ENCODE measurements at places on chromosomes 13 and 19.

DNA sequence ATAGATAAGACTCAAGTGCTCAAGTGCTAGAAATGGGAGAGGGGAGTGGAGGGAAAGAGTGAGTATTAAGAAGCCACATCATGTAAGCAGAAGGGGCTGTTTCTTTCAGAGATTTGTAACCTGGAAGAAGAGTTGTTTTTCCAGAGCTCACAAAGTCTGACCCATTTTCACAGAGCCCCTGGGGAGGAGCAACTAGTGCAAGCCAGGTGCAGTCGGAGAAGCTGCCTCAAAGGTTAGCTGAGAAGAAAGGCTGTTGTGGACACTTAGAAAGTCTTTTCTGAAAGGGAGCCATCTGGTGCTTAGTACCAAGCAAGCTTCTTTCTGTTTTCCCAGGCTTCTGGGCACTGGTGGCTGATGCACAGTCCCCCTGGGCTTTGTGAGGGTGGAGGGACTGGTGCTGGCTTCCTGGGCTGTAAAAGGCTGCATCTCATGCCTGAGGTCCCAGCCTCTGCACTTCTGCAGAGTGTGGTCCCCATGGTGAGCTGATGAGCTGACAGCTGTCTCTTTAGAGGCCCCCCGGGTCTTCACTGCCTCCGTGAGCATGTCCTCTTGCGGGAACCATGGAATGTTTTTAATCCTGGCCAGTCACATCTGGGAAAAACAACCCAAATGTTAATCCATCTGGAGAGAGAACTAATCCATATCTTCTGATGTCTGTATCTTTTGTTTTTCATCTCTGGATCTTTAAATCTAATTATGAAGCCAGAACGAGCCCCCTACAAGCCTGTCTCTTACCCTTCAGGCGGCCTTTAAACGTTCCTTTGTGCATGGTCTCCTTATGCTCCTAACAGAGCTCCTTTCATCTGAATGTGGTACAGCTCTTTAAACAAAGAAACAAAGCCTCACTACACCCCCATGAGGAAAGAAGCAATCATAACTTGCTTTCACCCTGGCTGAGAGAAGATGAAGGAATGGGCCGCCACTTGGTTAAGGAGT lies 40.2 kb downstream of the OLFM4 start:
- DNase-seq, result peak; percentile 26

- peak; percentile 91 for DNase-seq
Measured at GRCh38 chr19:13899393-13899792, 6.5 kb downstream of the BRME1 start.

- DNase-seq, result no peak
Measured at GRCh38 chr13:28246891-28247290, 108.5 kb downstream of the PAN3 start.

GRCh38 chr13:37313372-37313771 lies 207.9 kb upstream of the CSNK1A1L start:
- no peak for DNase-seq

DNA sequence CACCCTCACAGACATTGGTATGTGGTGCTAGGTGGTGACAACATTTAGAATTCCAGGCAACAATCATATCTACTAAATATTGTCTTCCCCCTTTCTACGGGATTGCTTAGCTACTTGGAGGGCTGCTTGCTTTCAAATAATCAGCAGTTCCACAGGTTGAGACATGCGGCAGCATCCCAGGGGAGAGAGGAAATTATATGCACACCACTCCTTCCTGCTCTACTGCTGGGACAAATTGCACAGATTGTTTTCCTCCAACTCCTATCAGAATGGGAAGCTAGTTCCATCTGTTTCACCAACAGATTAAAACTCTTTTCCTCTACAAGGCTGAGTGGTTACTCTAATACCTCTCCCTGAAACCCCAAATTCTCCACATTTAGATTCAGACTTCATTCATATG lies 275.4 kb downstream of the DNAJC15 start:
- DNase-seq, result no peak

- no peak for DNase-seq
Measured at GRCh38 chr13:64930636-64931035, 2299.5 kb downstream of the PCDH9 start.

- peak; percentile 56 for DNase-seq
Measured at GRCh38 chr19:2702170-2703076, at the start of gene GNG7. Gene GNG7 (minus strand): TSS chr19:2702694. CDS start chr19:2520688, 182,006 bp downstream.

GRCh38 chr19:52094526-52095130 lies 937 bp downstream of the ZNF841 start:
- no peak for DNase-seq

GRCh38 chr13:99867535-99868257 lies 103.9 kb downstream of the ZIC5 start:
- DNase-seq, result no peak

GRCh38 chr19:4372165-4373012 lies 28.0 kb downstream of the SH3GL1 start:
- DNase-seq, result no peak

Measured in SW480 (cell line).